Natural killer cell treated with Interleukin-12 subunit alpha and Interleukin-12 subunit beta and Interleukin-15 and Interleukin-18, amount 100 ng/mL, for 72 hours (primary cell): ENCODE measurements at places on chromosomes 5 and 9. TPM values are rescaled to one million over a fixed set of nuclear protein-coding genes. Genes with fewer than 3 reads are reported as not detected.

DNA sequence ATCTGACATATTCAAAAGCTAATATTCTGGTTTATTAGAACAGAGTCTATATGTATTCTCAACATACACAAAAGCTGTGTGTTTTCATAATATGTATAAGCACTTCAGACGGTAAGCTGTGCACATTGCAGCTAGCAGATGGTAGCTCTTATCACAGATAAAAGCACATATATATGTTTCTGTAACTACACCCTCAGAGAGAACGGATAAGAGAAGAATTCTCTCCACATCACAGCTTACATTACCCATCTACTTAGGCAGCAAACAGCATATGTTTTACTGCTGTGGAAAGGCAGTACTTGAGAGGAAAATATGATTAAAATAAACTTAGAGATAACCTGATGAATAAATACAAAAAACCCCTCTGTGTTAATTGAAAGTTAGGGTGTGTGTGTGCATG, 450.9 kb upstream of the ZNF608 start:
- DNase-seq = no peak

GRCh38 chr5:152462021-152462721, 57.1 kb upstream of the NMUR2 start:
- no peak for DNase-seq

DNA sequence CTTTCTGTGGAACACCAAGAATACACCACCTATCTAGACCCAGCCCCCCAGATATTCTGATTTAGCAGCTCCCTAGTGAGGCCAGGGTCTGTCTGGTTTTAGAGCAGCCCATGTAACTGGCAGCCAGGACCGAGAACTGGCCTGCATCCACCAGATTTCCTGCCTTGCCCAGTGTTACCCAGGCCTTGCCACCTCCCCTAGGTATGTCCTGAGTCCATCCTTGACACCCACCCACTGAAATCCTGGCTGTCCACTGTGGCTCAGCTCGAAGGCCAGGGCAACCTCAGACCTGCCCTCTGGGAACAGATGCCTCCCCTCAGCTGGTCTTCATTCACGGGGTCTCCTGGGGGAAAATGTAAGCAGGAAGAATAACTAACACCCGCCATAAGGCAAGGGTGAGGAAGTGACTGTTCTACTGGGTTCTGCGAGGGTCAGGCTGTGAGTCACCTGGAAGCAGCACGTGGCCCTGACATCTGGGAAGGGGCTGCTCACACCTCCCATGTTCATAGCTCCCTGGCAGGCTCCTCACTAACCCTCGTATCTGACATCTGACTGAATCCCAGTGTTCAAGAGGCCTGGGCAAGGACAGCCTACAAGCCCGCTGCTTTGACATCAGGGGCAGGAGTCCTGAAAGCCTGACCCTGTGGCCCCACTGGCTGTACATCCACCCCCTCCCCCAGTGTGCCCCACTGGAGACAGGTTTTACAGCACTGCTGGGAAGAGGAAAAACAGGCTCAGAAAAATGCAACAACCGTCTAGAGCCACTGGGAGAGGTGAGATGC, 72.7 kb downstream of the SEMA4D start:
- DNase-seq = no peak

- no peak for DNase-seq
These were observed 128.7 kb downstream of the CEP120 start for GRCh38 chr5:123294544-123294943.

- no peak for DNase-seq
These were observed 233.7 kb downstream of the SMARCA2 start for GRCh38 chr9:2248768-2249265.

DNA sequence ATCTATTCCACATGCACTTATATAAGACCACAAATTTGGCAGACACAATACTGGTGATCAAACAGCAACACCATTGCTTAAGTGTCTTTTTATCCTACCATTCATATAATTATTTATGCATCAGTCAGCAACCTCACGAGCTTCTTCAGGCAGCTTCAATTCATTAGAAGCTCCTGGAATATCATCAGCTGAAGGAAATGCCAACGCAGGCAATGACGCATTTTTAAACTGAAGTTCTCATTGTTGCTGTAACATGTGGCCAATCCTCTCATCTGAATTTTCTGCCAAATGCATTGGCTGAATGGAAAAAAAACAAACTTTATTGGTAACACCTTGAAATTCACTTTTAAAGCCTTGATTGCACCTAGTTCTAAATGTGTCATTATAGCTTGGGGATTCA, 376.4 kb upstream of the RGMB start:
- no peak for DNase-seq

DNA sequence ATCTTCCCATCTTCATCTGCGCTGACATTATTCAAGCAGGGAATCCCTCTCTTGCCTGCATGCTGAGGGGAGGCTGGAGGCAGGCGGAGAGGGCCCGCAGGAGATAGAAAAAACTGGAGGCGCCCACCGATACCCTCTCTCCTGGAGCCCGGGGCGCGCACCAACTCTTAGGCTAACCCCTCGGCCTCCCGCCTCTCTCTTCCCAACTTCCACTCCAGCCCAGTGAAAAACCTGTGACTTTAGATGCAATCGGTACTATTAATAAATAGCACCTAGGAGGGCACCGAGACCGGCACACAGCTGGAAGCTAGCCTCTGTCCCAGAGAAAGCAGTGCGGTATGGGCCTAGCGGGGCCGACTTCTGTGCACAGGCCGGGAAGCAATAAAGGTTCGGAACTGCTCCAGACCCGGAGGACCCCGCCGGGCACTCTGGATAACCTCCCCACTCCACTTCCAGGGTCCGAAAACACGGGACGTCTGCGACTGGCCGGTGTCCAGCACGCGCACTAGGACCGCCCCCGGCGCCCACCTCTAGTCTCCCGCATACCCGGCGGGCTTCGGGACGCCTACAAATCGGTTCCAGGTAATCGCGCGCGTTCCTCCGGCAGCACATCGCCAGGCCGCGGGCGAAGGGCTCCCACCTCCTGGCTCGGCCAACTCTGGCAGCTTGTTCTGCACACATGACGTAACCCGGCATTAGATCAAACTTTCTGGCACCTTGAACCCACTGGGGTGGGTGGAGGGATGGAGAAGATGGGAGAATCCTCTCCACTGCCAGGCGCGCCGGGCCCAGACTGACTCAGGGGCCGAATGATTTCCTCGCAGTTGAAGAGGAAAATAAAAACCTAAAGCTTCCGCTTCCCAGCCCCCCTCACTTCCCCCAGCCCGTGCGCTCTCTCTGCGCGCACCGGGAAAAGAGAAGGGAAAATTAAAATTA, 1.4 kb downstream of the EFNA5 start:
- no peak for DNase-seq

DNA sequence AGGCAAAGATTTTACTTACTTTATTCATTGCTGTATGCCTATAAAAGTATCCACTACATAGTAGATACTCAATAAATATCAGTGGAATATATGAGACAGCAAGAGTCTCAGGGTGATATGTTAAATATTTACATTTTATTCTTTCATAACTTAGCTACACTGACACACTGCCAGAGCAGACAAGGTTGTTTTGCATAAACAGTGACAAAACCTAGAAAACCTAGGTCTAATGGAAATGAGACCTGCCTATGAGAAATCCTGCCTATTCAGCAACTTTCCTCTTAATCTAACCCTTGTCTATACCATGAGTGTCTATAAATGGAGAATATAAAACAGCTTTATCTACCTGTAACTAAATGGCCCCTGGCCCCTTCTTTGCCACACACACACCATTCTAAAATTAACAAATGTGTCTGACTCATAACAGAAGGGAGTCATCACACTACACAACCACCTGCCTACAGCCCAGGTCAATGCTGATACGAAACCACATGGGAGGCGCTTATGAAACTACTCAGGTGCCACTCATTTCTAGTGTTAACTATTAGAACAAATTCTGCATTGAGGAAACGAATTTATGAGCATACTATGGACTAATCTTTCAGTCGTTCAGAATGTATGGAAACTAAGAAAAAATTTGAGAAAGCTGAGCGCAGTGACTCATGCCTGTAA, 60.3 kb downstream of the UBAP2 start:
- DNase-seq = no peak

NOXA1 gene
- 0.33 TPM for total RNA-seq

GDF9 gene
- 0.50 TPM for total RNA-seq

ZDHHC11B gene
- total RNA-seq = 1.2 TPM

PCDHA6 gene
- total RNA-seq = not detected
